ENCODE measurements at places on chromosomes 3 and 15. TPM values are rescaled to one million over a fixed set of nuclear protein-coding genes. Genes with fewer than 3 reads are reported as not detected.

The KBTBD12 gene
- total RNA-seq, result 3.2 TPM

The TRPC1 gene
- 2.2 TPM for total RNA-seq

The IL17RE gene
- total RNA-seq, result 71.4 TPM

The MAP2K5 gene
- 20.2 TPM for total RNA-seq

GRCh38 chr3:88148651-88149050, 1.1 kb upstream of the C3orf38 start:
- DNase-seq, result no peak

DNA sequence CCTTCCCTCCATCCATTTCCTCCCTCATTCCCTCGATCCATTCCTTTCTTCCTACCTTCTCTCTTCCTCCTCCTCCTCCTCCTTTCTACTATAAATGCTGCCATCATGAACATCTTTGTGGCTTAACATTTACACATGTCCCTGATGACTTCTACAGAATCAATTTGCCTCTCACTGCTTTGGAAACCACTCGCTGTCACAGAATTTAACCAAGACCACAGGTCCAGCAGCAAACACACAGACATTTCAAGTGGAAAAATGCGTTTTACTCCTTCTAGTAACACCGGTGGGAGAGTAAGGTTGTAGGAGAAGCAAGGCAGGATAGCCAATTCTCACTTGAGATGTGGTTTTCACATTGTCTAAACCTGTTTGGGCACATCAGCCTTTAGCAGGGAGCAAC, 101.4 kb upstream of the LRIG1 start:
- DNase-seq, result no peak
